ENCODE measurements at places on chromosomes 1 and 21.

DNA sequence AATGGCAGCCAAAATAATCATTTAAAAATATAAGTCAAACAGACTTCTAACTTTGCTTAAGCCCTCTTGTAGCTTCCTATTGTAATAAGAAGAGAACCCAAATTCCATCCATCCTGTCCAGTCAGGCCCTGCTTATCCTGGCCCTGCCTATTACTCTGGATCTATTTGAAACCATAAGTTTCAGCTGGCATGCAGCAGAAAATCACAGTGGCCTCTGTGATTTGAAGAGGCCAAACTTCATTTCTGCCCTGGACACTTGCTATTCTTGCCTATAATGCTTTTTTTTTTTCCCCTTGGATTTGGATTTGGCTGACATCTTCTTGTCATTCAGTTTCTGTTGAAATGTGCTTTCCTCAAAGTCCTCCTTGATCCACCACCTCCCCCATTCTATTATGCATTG is 642.8 kb downstream of the USP25 start:
- DNase-seq: no peak

- no peak for DNase-seq
Observed at GRCh38 chr1:57270927-57271698, 152.7 kb downstream of the DAB1 start.

- no peak for DNase-seq
Observed at GRCh38 chr1:240020871-240021270, 70.8 kb upstream of the FMN2 start.

- DNase-seq: no peak
Observed at GRCh38 chr21:26529526-26529925, 43.6 kb downstream of the CYYR1 start.

GRCh38 chr1:60950224-60951063 is 131.9 kb upstream of the NFIA start:
- no peak for DNase-seq

GRCh38 chr1:156767879-156768604 is 707 bp downstream of the PRCC start:
- DNase-seq: no peak

DNA sequence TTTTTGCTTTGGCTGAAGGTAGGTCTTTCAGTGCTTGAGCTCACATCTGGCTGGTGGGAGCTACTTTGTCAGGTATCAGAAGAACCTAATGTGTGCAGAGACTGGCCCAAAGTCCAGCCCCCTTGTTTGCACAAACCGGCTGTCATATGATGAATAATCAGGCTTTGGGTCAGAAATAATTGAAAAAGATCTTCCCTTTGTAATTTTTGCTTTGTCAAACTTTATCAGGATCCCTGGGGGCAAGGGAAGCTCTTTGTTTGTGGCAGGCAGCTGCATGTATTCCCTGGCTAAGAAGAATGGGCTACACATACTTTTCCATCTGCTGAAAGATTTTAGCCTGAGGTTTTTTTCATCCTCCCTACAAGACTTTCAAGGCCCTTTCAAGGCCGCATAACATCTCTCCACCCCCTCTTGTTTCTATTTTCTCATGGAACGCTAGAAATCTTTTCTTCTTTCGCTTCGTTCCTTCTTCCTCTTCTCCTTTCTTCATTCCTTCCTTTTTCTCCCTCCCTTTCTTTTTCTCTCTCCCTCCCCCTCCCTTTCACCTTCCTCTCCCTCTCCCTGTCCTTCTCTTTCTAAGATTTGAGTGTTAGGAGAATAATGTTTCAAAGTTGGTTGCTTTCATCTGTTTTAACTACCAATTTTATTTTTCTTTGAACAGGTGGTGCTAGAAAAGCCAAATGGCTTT is 25.5 kb downstream of the TUFT1 start:
- no peak for DNase-seq

DNA sequence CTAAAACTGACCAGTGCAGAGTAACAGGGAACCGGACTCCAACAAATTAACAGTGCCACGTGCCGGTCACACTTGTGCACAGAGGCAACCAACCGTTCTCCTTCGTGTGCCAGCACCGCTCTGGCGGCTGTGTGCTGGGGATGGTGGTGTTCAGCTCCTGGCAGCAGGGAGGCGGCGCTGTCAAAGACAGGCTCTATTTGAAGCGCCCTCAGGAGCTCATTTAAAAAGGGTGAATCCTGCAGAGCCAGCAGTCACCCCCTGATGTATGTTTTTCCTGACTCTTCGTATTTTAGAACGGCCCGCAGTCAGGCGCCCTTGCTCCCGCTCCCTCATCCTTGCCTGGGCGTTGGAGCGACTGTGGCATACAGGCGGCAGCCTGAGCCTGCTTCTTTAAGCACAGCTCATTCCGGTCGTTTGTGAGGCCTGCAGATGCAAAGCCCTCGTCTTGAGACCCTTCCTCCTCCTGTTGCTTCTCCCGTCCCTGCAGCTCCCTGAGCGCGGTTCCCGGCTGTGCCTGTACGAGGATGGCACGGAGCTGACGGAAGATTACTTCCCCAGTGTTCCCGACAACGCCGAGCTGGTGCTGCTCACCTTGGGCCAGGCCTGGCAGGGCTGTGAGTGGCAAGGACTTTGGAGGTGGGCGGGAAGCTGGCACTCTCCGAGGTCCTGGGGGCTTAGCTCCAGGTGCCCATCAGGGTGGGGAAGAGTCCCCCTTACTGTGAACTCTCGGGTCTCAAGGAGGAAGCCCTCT is 1.1 kb downstream of the DFFB start:
- DNase-seq: no peak

DNA sequence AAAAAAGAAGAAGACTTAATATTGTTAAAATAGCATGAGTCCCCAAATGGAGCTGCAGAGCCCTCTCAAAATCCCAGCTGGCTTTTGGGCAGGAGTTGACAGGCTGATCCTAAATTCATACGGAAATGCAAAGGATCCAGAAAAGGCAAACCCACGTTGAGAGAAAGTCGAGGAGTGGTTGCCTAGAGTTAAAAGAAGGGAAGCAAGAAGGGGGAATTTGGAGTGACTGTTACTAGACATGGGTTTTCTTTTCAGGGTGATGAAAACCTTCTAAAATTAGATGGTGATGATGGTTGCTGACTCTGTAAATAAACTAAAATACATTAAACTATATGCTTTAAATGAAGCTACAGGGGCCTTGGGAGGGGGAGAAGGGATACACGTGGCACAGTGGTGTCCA is 1.6 kb downstream of the DNMT3L start:
- no peak for DNase-seq

- no peak for DNase-seq
Observed at GRCh38 chr1:241834733-241835377, 13.1 kb upstream of the EXO1 start.

DNA sequence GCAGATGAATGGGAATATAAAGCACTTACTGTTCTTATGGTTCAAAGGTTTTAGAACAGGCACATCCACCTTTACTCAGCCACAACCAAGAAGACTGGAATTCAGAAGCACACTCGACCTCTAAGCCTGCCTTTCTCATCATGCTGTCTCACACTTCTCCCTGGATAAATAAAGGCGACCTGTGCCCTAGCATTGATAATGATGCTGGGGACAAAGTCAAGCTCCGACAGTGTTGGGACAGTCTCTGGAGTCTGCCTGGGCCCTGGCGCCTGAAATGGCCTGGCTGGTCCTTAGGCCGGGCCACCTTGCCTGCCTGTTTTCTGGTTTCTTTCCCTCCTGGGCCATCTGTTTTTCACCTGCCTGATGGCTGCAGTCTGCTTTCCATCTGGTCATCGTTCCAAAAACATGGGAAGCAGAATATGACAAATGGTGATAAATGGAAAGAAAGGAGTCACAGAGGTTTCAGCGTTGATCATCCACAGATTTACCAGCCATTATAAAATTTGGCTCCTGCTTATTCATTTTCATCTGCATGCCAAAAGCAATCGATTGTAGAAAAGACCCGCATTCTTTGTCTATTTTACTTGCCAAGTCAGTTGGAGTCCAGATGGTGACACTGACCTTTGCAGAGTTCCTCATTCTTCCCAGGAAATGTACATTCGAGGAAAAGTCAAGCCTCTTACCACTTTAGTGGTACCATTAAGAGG is 91.2 kb upstream of the KCNJ15 start:
- DNase-seq: no peak

DNA sequence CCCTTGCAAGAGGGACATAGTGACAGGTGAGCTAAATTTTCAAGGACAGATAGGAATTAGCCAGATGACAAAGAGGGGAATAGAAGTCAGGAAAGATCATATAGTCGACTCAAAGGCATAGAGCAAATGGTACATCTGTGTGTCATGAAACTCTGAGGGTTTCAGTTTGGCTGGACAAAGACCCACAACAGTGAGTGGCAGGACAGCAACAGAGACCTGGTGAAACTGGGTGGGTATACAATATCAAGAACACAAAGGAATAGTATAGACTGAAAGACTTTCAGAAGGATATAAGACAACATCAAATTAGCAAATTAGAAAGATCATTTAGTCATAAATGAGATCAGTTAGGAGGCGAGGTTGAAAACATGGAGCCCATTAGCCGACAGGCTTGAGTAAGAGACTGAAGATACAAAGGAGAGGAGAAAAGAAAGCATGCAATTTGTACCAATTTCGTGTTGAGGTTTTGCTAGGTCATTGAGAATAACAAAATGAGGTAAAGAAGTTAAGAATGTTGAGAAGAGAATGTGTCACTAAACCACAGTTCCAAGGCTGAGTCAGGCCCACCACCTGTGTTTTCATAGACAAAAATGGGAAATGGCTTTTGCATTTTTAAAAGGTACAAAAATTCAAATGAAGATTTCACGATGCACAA is 213.8 kb downstream of the HHIPL2 start:
- DNase-seq: no peak

DNA sequence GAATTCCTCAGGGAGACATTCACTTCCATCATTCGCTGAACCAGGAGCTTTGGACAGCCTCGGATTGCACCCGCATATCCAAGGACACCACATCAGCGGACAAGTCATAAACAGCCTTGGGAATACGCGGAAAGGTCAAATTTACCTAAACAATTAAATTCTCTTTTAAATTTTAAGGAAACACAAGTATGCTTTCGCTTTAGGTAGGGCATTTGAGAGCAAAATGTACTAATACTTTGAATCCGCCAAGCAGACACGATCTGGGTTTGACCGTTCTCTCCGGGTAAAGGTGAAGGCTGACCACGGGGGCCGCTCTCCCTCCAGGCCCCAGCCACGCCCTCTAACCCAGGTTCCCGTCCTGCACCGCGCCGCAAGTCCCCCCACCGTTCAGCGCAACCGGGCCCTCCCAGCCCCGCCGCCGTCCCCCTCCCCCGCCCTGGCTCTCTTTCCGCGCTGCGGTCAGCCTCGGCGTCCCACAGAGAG is 479 bp upstream of the ACADM start:
- peak; percentile 66 for DNase-seq

DNA sequence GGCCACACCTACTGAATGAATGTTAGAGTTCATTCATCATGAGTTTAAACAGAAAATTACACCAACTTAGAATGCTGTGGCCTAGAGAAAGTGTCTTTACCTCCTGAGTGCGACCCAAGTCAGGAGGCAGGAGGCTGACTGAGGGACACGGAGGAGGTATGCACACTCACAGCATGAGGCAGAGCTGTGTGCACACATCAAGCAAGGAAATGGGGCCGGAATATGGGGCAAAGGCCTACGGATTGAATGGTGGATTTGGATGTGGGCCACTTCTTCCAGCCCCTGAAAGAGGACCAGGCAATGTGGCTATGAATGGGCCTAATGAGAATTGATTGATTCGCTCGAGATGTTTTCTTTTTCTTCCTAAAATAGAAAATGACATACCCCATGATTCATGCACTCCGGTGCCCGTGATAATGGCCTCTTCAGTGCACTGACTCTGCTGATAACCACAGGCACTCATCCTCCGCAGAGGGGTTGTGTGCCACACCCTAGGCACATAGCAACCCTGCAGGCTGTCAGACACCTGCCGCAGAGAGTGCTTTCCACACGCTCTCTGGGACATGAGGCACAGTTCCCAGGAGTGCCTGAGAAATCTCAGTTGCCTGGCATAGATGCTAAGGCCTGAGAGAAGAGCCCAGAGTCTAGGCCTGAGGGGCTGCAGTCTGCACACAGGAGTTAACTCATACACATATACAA is 155.5 kb downstream of the GLUL start:
- DNase-seq: no peak

DNA sequence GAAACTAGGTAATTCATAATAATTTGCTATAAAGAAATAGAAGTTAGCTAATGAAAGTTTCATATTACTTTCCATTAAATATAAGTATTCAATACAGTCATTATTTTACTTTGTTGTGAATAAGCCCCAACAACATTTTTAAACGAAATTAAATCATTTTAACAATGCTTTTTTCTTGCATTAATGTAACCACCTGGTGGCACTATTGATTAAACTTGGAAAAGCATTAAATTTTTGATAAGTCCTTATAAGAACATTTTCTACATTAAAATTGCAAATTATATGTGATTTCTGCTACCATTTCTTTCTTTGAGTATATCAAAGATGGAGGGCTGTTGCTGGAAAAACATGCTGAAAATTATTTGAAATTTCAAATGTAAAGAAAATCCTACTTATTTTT is 918.8 kb upstream of the TMPRSS15 start:
- DNase-seq: no peak

GRCh38 chr1:227919906-227920305 is 27.8 kb downstream of the WNT9A start:
- DNase-seq: no peak

- DNase-seq: no peak
Observed at GRCh38 chr1:212712451-212713303, 13.0 kb upstream of the BATF3 start.

GRCh38 chr1:12578860-12579422 is 39.1 kb downstream of the DHRS3 start:
- DNase-seq: no peak

DNA sequence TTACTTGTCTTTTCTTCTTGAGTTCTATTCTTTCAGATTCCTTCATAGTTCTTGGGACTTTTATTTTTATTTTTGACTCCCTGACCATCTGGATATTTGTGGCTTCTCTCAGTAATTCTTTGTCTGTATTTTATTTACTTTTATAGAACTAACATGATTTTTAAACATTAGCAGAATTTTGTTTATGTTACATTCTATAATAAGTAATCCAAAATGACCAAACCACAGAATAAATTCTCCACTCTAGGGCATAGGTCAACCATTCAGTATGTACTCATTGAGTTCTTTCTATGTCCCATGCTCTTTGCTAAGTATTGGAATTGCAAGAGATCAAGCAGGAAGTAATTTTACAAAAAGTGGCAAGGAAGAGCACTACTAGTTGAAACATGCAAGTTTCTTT is 969.0 kb downstream of the TTLL7 start:
- DNase-seq: no peak

DNA sequence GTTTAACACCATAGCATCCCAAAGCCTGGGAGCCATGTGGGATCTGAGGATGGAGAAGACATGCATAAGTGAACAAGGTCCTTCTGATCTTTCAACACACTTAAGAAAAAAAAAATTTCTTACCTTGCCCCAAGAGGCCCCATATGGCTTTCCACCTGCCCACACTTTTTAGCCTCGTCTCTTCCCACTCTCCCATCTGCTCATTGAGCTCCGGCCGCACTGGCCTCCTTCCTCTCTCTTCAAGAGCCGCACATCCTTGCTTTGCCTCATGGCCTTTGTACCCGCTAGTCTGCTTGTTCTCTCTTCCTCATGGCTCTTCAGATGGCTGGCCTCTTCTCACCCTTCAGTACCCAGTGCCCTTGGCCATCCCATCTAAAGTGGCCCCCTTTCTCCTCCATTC is 70.2 kb upstream of the PDE4B start:
- no peak for DNase-seq
